ENCODE measurements at places on chromosomes 1 and 21.

DNA sequence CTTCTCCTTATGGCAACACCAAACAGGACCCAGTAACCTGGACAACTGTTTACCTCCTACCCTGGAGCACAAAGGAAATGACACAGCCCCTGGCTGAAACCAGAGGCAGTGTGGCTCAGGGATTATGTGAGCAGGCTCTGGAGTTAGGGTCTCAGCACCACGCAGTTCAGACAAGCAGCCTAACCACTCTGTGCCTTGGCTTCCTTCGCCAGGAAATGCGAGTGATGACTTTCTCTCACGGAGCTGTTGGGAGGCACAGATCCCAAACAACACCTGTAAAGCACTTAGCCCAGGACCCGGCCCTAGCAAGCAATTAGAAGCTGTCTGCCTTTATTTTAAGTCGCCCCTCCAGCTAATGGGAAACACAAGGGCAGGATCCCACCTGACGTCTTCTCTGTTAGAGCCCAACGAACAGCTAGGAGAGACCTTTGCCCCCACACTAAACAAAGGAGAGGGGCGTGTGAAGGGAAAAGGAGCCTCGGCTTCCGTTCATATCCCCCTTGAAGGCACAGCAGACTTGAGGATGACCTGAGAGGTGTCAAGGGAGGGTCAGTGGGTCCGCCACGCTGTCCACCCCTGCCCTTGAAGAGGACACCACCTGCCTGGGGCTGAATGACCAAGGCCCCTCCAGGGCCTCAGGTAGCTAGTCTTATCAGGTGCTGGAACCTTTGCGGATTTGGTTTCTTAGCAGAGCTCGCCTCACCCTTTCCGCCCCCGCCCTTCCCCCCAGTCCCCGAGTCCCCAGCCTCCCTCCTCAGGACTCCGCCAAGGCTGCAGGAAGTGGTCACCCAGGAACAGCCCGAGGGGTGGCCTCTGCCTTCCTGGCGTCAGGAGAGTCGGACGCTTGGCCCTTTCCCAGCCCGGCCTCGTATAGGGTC, 860 bp downstream of the TMEM63A start:
- no peak for DNase-seq

DNA sequence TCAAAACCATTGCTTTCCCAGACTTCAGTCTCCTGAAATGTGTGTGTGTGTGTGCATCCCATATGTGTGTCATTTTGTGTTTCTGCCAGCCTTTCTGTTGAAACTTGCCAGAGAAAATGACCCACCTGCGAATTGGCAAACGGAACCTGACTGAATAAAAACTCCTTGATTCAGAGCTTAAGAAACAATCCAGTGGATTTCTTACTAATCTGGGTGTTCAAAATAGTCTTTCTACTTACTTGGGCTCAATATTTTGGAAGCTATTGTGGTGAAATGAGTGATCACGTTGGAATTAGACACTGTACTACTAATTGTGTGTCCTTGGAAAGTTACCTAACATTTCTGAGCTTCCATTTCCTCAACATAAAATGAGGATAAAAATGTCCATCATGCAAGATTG, 138.9 kb upstream of the ERG start:
- DNase-seq, result no peak

DNA sequence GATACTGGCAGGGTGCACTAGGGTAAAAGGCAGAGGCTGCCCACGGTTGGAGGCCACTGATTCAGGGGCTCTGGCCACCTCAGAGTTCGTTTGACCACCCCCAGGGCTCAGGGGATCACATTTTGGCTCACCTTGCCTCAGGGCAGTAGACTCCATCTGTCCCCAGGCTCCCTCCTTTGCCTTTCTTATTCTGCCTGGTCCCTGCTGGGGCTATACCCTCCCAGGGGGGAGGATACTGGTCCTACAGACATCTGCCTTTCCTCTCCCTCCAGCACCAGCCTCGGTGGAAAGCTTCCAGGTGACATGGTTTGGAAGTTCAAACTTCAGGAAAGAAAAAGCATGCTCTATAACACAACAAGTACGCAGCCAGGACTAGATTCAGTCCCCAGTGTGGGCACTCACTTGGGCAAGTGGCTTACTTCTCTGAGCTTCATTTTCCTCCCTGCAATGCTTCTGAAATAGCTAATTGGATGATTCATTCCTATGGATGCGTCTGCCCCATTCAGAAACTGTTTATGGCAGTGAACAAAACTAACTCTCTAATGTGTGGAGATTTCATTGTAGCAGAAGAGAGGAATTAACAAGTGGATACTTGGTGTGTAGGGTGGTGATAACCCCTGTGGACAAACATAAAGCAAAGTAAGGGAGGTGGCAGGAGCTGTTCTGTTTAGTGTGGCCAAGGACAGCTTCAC, 154.8 kb downstream of the TRABD2B start:
- no peak for DNase-seq

- DNase-seq, result no peak
These were observed 21.0 kb upstream of the SCAF4 start for GRCh38 chr21:31752967-31753366.

- no peak for DNase-seq
These were observed 12.5 kb upstream of the WNT2B start for GRCh38 chr1:112496290-112496689.

- no peak for DNase-seq
These were observed 28.5 kb upstream of the ARHGAP29 start for GRCh38 chr1:94265906-94266305.

DNA sequence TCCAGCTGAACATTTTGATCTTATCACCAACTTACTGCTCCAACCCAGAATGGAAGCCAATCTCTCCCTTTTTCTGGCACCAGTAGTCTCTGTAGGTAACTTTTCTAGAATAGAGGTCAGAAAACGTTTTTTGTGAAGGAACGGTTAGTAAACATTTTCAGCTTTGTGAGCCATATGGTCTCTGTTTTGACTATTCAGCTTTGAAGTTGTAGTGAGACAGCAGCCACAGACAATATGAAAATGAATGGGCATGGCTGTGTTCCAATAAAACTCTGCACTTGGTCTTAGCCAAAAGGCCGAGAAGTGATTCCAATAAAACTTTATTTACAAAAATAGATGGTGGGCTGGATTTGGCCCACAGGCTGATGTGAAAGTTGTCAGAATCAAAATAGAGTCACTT, 28.9 kb downstream of the MAP10 start:
- DNase-seq, result no peak

DNA sequence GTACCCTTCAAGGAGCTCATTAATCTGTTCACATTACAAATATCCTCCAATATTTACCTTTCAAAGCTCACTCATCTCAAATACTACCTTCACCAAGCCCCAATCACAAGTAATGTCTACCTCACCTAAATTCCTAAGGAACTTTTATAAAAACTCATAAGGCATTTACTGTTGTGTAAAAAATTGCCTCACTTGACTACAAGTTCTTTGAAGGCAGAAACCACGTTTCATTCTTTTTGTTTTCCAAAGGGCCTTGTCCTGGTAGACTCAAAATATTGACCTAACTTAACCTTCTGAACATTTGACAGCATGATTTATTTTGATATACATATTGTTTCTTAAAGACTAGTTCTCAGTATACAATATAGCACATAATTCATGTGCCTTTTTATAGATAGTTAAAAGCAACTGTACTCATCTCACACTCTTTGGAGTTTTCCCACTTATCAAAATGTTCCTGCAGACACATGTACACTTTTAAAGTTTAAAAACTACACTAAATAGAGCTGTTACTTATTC, 2.5 kb downstream of the USP33 start:
- no peak for DNase-seq

DNA sequence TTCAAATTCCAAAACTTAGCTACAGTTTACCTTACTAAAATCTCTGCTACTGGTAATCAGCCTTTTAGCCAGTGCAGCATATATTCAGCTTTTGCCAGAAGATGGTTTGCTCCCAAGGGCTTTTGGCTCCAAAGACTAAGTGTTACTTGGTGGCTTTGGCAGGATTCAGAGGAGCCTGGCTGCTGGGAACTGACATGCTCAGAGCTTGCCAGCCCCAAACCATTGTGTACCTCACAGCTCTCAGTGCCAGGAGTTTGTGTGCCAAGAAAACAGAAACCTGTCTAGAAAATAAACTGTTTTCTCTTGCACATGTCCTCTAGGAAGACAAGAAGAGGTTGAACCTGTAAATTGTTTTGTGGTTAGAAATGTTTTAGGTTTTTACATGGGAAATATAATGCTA, 315.9 kb downstream of the ST6GALNAC3 start:
- DNase-seq, result no peak

DNA sequence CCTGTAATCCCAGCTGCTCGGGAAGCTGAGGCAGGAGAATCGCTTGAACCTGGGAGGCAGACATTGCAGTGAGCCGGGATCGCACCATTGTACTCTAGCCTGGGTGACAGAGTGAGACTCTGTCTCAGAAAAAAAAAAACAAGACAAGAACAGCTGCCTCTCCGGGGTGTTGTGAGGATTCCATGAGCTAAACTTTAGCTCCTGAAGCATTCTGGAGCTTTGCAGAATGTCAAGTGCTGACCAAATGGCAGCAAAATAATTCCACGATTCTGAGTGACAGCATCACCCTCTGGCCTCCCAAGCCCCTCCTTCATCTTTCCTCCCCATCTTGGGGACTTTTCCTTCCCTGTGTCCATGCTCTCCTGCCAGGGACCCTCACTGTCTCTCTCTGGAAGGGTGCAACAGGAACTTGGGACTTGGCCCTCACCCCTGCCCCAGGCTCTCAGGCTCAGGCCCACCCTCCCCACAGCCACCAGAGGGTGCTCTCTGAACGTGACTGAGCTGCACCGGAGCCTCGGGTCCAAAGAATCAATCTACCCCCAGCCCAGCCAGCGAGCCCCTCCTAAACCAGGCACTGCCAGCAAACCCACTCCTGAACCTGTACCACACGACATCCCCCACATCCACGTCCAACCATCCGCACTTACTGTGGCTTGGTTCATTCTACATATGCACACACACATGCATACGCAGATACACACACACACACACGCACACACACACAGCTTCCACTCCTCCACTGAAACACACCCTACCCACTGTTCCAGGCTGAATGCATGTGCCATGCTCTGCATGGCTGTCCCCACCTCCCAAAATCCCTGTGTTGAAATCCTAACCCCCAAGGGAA, 45.7 kb downstream of the ACOT7 start:
- peak; percentile 49 for DNase-seq

GRCh38 chr1:22398656-22399420, 52.8 kb upstream of the ZBTB40 start:
- DNase-seq, result no peak
